ENCODE measurements at places on chromosomes 2 and 18.

DNA sequence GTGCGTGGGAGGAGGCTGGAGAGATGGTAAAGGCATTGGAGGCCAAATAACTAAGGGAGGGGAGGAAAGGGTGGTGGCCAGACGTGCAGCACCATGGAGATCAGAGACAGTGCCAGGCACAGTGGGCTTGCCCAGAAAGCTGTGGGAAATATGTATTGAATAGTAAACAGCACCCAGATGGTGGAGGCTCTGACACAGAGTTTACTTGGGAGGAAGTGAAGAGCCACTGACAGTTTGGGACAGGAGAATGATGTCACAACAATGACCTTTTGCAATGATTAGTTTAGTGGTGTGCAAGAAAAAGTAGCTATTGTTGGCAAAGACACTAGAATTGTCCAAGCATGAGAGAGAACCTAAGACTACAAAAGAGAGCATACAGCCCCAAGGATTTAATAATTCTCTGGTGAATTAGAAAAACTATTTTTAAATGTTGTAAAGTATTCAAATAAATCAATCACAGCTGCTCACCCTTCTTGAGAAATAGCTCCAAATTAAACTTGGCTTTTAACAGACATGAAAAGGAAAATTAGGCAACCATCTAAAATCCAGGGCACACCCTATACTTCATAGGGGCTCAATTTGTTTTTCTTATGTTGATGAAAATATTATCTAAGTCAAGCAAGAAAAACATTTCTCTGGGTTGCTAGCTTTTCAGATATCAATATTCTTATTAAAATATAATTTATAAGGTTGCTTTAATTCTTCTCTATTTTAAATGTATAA, 458.7 kb upstream of the HNRNPA3 start:
- DNase-seq = no peak

- no peak for DNase-seq
Measured at GRCh38 chr2:42523341-42523740, 29.6 kb upstream of the KCNG3 start.

- DNase-seq = no peak
Measured at GRCh38 chr18:23595591-23595990, 9.3 kb upstream of the NPC1 start.

GRCh38 chr2:129849559-129850160, 129.8 kb upstream of the RAB6C start:
- peak; percentile 93 for DNase-seq

DNA sequence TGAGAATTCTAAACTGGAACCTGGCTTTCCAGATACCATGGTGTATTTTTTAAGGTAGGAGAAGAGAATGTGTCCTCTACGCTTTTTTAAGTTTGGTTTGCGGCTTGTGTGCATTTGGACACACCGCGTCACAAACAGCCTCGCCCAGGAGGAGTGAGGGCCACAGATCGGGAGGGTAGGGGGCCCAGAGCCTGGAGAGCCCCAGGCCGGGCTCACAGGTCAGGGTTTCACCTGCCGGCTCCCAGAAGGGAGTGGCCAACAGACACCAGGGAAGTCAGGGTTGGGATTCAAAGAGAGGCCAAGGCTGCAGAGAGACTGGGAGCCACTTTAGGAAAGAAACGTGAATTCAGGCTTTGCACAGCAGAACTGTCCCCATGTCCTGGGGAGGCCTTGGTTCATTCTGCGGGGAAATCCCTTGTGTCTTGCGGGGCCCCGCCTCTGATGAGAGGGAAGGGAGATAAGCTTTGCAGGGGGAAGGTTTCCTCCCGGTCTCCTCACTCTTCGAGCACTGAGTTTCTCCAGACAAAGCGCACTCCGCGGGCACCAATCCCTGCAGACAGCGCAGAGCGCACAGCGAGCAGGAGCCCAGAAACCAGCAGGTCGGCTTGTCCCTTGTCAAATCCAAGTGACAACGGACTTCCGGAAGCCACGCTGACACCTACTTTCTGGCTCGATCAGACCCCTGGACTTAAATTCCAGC, 2.0 kb upstream of the TUBB6 start:
- no peak for DNase-seq

DNA sequence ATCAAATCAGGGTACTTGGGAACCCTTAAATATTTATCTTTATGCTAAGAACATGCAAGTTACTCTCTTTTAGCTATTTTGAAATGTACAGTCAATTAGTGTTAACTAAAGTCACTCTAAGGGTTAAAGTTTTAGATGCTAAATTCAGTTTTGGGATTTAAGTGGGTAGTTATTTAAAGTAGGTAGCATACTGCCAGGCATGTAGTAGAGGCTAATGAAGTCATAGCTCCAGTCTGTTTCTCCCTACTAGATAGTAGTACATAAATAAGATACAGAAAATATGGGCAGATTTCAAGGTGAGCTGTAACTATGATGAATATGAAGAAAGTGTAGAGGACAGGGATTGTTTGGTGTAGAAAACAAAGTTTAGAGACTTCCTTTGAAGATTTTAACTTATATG, 7.5 kb downstream of the RAB3GAP1 start:
- DNase-seq = no peak

DNA sequence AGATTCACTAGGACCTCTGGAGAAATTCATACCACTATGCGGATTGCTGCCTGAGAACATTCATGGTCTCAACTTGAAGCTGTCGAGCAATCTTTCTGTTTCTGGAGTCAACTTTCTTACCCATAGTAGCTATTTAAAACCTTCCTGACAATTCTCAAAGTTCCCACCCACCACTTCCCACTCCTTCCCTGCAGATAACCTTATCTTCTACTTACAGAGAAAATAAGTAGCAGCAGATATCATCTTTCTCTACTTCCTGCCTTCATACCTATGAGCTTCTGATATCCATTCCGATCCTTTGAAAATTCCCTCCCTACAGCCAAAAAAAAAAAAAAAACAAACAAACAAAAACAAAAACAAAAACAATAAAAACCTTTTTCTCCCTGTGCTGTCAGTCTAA, 81.2 kb upstream of the CYRIA start:
- DNase-seq = no peak

DNA sequence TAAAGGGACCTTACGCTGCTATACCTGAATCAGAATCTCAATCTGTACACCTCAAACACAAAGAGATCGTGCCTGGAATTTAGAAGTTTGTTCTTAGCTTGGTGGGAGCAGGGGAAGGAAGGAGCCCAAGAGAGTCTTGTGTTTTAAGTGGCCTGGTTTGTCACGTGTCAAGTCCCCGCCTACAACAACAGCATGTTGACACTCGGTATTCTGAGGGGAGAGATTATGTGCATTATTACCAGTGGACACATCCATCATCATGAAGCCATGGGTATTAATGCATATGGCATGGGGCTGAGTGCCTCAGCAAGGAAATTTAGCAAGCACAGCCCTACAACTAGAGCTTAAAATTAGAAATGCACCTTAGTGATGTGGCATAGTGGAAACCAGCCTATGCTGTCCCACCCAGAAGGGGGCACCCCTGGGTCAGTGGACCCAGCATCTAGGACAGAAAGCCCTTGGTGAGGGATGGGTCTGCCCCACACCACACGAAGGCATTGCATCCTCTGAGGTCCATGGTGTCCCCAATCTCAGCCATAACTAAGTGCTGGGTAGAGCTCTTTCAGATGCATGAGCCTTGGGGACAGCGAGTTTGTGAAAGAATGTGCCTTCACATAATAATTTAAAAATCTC, 138.7 kb downstream of the MGAT5 start:
- no peak for DNase-seq

Data from brain (organoid and tissue), 16 donors.